ENCODE measurements at places on chromosomes 6 and 20. TPM values are rescaled to one million over a fixed set of nuclear protein-coding genes. Genes with fewer than 3 reads are reported as not detected.
A peak's percentile ranks its signal among the peaks of the same experiment; 100 is the strongest.

SNAP25 gene
- total RNA-seq = not detected

PRL gene
- not detected for total RNA-seq

TMEM151B gene
- total RNA-seq = 0.10 TPM

MEP1A gene
- total RNA-seq = not detected

PLG gene
- total RNA-seq = 0.31 TPM

CLVS2 gene
- total RNA-seq = not detected

GRCh38 chr20:46618316-46619100 lies 32.8 kb downstream of the SLC13A3 start:
- H3K27ac ChIP-seq = no peak overlapping the region
- H3K36me3 ChIP-seq = no peaks in the 10 kb centered on the region
- DNase-seq = no peak
- H3K4me1 ChIP-seq = no peaks in the 10 kb centered on the region

GRCh38 chr6:61044011-61044410 lies 1242.0 kb downstream of the KHDRBS2 start:
- H3K27me3 ChIP-seq = no peaks in the 10 kb centered on the region
- no peak for DNase-seq
- H3K36me3 ChIP-seq = no peaks in the 10 kb centered on the region
- no peak overlapping the region for H3K4me3 ChIP-seq
- no peaks in the 10 kb centered on the region for H3K4me1 ChIP-seq
- no peak overlapping the region for H3K27ac ChIP-seq

GRCh38 chr20:23658336-23658735 lies 20.6 kb upstream of the CST3 start:
- no peaks in the 10 kb centered on the region for H3K36me3 ChIP-seq
- H3K4me1 ChIP-seq = peaks cover 11% of the 10 kb centered on the region
- H3K4me3 ChIP-seq = no peak overlapping the region
- H3K27ac ChIP-seq = no peak overlapping the region
- peaks cover 7% of the 10 kb centered on the region for H3K27me3 ChIP-seq

GRCh38 chr6:39079197-39080125 lies 30.9 kb downstream of the GLP1R start:
- H3K4me3 ChIP-seq = no peak overlapping the region
- no peaks in the 10 kb centered on the region for H3K4me1 ChIP-seq
- DNase-seq = no peak
- H3K36me3 ChIP-seq = no peaks in the 10 kb centered on the region
- H3K27me3 ChIP-seq = peaks cover 9% of the 10 kb centered on the region
- H3K27ac ChIP-seq = no peak overlapping the region

GRCh38 chr6:92122746-92123145 lies 1296.6 kb downstream of the EPHA7 start:
- H3K4me3 ChIP-seq = no peak overlapping the region
- no peak overlapping the region for H3K27ac ChIP-seq
- H3K36me3 ChIP-seq = no peaks in the 10 kb centered on the region
- H3K4me1 ChIP-seq = no peaks in the 10 kb centered on the region
- H3K27me3 ChIP-seq = no peaks in the 10 kb centered on the region

DNA sequence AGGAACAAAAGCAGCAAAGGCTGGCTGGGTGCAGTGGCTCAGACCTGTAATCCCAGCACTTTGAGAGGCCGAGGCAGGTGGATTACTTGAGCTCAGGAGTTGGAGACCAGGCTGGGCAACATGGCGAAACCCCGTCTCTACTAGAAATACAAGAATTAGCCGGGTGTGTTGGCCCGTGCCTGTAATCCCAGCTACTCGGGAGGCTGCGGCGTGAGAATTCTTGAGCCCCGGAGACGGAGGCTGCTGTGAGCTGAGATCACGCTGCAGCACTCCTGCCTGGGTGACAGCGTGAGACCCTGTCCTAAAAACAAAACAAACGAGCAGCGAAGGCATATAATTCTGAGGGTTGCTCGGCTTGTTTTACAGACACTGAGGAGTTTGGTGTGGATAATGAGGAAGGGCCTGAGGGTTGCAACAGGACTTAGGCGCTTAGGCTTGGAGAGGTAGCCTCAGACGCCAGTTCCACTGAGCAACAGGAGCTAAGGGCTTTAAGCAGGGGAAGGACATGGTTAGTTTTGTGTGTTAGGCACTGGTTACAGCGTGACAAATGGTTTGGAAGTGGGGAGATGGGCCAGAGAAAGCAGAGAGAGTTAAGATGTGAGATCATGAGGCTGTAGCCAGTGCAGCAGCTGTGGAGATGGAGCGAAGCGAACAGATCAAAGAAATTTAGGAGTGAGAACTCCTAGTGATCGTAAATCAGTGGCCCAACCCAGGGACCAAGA lies 1.2 kb downstream of the MYH7B start:
- H3K36me3 ChIP-seq = peaks cover 8% of the 10 kb centered on the region
- H3K27me3 ChIP-seq = no peaks in the 10 kb centered on the region
- no peak for DNase-seq
- H3K4me1 ChIP-seq = peaks cover 25% of the 10 kb centered on the region
- H3K4me3 ChIP-seq = no peak overlapping the region
- H3K27ac ChIP-seq = no peak overlapping the region

DNA sequence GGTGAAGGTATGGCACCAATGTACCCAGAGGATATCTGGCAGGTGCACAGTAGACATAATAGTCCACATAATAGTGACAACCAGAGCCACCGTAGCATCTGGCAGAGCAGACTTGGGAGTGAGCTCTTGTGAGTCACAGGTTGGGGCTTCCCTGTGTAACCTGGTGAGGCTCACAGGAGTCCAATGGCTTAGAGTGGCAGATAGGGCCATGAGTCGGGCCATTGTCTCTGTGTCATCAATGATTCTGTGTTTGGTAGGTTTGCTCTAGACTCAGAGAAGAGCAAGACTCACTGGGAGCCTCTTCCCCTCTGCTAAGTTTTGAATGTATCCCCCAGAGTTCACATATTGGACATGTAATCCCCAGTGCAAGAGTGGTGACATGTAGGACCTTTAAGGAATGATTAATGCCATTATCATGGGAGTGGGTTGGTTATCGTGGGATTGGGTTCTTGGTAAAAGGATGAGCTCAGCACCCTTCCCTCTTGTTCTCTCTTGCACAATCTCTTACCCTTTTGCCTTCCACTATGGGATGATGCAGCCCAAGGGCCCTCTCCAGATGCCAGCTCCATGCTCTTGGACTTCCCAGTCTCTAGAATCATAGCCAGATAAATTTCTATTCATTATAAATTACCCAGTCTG lies 22.6 kb upstream of the SIRPA start:
- H3K27ac ChIP-seq = peak overlapping the region; percentile 26
- no peak for DNase-seq
- H3K4me1 ChIP-seq = peaks cover 51% of the 10 kb centered on the region
- no peak overlapping the region for H3K4me3 ChIP-seq

GRCh38 chr6:82458705-82459104 lies 95.1 kb downstream of the TPBG start:
- no peak overlapping the region for H3K27ac ChIP-seq
- DNase-seq = no peak
- H3K27me3 ChIP-seq = no peaks in the 10 kb centered on the region
- no peak overlapping the region for H3K4me3 ChIP-seq
- no peaks in the 10 kb centered on the region for H3K4me1 ChIP-seq

DNA sequence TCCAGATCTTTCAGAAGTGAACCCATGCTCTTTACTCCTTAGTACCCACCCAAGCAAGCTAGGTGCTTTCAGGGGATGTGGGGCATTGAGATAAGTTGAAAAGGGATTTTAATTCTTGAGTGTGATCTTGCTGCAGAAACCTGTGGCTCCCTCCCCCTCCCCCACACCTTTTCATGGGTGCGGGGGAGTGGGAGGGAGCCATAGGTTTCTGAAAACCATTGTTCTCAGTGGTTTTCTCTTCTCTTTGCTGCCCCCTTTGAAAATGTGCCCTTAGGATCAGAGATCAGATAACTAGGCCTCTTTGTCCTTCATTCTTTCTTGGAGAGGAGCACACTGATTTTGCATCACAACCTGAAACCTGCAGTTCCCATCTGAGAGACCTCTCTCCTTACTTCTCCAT lies 2.4 kb downstream of the PCSK2 start:
- H3K36me3 ChIP-seq = no peaks in the 10 kb centered on the region
- H3K27ac ChIP-seq = no peak overlapping the region
- peaks cover 49% of the 10 kb centered on the region for H3K27me3 ChIP-seq
- no peak overlapping the region for H3K4me3 ChIP-seq

DNA sequence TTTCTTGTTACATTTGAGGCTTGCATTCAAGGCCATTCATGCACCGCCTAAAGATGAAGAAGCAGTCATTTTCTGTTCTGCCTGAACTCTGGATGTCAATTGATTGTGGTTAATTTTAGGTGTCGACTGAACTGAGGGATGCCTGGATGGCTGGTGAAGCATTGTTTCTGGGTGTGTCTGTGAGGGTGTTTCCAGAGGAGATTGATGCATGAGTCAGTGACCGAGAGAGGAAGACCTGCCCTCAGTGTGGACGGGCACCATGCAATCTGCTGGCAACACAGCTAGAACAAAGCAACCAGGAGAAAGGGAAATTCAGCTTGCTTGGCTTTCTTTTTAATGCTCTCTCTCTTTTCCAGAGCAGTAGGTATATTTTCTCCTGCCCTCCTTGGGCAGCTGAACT lies 164.1 kb upstream of the ECI2 start:
- H3K27me3 ChIP-seq = peaks cover under 1% of the 10 kb centered on the region
- H3K4me3 ChIP-seq = no peak overlapping the region
- no peaks in the 10 kb centered on the region for H3K4me1 ChIP-seq
- no peaks in the 10 kb centered on the region for H3K36me3 ChIP-seq

DNA sequence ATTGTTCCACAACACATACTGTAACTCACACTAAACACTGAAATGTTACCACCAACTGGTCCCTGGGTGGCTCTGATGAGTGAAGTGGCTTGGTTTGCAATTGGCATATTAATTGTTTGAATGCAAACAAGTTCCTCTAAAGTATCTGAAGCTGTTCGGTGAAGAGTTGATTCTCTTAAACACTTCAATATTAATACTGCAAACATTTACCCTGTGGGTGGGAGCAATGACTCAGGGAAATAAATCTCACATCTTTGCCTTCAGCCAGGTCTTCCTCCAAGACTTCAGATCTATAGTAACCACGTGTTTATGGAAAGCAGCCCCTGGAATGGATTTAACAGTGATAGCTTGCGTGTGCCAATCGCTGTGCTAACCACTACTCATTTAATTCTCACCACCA lies 176.0 kb downstream of the MAFB start:
- no peak overlapping the region for H3K4me3 ChIP-seq
- H3K36me3 ChIP-seq = no peaks in the 10 kb centered on the region
- no peaks in the 10 kb centered on the region for H3K4me1 ChIP-seq
- no peak for DNase-seq
- no peak overlapping the region for H3K27ac ChIP-seq
- peaks cover 6% of the 10 kb centered on the region for H3K27me3 ChIP-seq

- no peaks in the 10 kb centered on the region for H3K36me3 ChIP-seq
- H3K4me1 ChIP-seq = peaks cover 54% of the 10 kb centered on the region
- DNase-seq = no peak
- no peak overlapping the region for H3K4me3 ChIP-seq
- no peak overlapping the region for H3K27ac ChIP-seq
Observed at GRCh38 chr20:51093240-51093763, 70.4 kb upstream of the KCNG1 start.

DNA sequence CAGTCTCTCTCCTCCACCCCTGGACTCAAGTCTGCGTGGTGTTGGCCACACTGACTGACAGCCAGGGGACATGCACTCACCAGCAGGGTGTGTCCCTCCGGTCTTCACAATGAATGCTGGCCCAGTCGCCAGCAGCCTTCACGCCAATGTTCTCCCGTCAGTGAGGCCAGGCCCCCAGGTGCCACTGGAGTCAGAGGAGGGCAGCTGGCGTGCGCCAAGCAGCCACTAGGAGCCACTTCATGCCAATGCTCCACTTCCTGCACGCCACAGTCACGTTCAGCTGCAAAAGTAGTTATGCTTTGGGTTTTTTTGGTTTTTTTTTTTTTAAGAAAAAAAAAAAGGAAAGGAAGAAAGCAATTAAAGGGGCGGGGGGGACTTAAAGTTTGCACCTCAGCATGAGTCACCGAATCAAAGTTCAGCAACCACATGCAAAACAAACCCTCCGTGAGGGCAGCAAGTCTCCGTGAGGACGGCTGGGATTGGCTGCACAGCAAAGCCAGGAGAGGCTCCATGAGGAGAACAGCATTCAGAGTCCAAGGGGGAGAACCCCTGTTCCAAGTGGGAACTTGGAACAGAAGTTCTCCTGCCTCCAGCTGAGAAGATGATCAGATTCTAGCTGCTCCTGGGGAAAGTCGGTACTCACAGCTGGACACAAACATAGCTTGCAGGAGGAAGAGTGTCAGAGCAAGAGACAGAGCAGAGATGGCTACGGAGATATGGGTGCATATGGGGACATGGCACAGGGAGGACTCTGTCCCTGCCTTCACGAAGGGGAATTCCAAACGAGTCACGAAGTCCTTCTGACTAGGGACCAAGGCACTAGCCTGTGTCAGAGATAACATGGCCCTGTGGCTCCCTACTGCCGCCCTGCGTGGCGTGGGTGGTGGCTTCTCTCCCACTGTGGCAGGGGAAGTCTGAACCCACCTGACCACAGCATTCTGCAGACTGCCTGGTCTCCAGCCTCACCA lies at the start of gene ZC3H12D:
TSS of gene ZC3H12D (minus strand) at position 282 of the 968 bp plus-strand sequence. CDS start 10,471 bp downstream, outside the sequence.
- H3K4me1 ChIP-seq = peaks cover 87% of the 10 kb centered on the region
- H3K27ac ChIP-seq = peak within 1 kb of the TSS; percentile 99
- DNase-seq = peak; percentile 75
- peak within 1 kb of the TSS; percentile 97 for H3K4me3 ChIP-seq
- H3K36me3 ChIP-seq = peaks cover 41% of the 10 kb centered on the region

DNA sequence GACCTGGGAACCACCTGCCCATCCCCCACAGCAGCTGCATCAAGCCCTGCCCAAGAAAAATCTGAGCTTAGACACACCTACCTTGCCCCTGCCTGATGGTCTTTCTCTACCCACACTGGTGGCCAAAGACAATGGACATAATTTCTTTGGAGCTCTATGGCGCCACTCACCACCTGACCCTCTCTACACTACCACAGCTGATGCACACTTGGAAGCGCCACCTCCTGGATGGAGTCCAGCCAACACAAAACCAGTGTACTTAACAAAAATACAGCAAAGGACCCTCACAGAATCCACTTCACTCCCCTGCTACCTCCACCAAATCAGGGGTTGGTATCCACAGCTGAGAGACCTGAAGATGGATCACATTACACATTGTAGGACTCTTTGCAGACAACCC lies 39.7 kb upstream of the CLVS2 start:
- no peaks in the 10 kb centered on the region for H3K4me1 ChIP-seq
- H3K27ac ChIP-seq = no peak overlapping the region
- H3K36me3 ChIP-seq = no peaks in the 10 kb centered on the region
- DNase-seq = no peak
- H3K4me3 ChIP-seq = no peak overlapping the region
- no peaks in the 10 kb centered on the region for H3K27me3 ChIP-seq

- no peaks in the 10 kb centered on the region for H3K4me1 ChIP-seq
- no peaks in the 10 kb centered on the region for H3K27me3 ChIP-seq
- DNase-seq = no peak
- peak overlapping the region; percentile 50 for H3K27ac ChIP-seq
- peaks cover 53% of the 10 kb centered on the region for H3K36me3 ChIP-seq
Observed at GRCh38 chr20:63284544-63284949, 8.4 kb upstream of the COL20A1 start.

- H3K36me3 ChIP-seq = peaks cover 73% of the 10 kb centered on the region
- H3K27ac ChIP-seq = peak overlapping the region; percentile 98
- peaks cover 55% of the 10 kb centered on the region for H3K4me1 ChIP-seq
- DNase-seq = no peak
- peak overlapping the region; percentile 55 for H3K4me3 ChIP-seq
Observed at GRCh38 chr6:106547601-106548453, 81.5 kb downstream of the RTN4IP1 start.

- no peaks in the 10 kb centered on the region for H3K36me3 ChIP-seq
- H3K27ac ChIP-seq = no peak overlapping the region
- H3K4me1 ChIP-seq = no peaks in the 10 kb centered on the region
- no peak for DNase-seq
- peaks cover 15% of the 10 kb centered on the region for H3K27me3 ChIP-seq
Observed at GRCh38 chr6:167510648-167511047, 185.8 kb downstream of the TTLL2 start.

- no peak overlapping the region for H3K4me3 ChIP-seq
- no peaks in the 10 kb centered on the region for H3K27me3 ChIP-seq
- peaks cover 17% of the 10 kb centered on the region for H3K4me1 ChIP-seq
- DNase-seq = no peak
- no peak overlapping the region for H3K27ac ChIP-seq
Observed at GRCh38 chr6:42315259-42315990, 97.8 kb upstream of the MRPS10 start.
